HS-27A (cell line): ENCODE measurements at places on chromosomes 2 and 18.
A peak's percentile ranks its signal among the peaks of the same experiment; 100 is the strongest.

GRCh38 chr2:71610671-71611070 is 157.3 kb downstream of the DYSF start:
- DNase-seq, result no peak

DNA sequence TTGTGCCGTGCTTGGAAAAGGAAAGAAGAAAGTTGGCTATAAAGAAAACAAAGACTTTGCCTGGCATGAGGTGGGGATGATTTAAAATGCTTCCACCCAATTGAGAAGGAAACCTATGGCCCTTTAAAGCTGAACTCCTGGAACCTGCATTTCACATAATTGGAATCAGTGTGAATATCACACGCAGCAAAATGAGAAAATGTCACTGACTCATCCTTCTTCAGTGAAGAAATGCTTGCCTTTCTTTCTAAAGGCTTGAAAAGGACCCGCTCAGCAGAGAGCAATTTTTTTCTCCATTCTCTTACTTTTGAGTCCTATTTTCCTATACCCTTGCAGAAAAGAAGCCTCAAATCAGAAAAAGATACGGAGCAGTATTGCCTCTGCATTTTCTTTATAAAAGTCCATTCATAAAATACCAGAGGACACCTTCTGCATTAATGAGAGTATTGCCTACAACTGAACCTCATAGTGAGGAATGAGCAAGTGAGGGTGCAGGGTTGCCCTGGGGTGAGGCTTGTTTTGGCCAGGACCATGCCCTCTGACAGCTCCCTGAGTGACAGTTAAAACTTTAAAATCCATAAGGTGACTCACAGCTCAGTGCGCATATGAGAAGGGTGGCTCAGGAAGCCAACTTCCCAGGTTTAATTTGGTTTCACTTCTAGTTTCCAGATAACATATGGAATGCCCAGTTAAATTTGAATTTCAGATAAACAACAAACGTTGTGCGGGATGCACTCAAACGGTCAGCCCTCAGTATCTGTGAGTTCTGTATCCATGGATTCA is 191.9 kb upstream of the GYPC start:
- no peak for DNase-seq

DNA sequence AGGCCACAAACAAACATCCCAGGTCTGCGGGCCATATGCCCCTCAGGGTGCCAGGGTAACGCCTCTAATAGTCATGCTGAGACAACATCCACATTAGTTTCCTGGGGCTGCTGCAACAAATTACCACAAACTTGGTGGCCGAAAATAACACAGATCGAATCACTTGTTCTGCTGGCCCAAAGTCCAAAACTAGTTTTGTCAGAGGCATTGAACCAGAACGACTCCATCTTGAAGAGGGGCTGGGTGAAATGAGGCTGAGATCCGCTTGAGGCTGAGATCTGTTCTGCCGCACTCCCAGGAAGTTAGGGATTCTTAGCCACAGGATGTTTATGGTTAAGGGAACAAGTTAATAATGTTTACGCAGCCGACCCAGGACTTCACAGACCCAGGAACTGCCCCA is 66.7 kb downstream of the COPS8 start:
- DNase-seq, result no peak

DNA sequence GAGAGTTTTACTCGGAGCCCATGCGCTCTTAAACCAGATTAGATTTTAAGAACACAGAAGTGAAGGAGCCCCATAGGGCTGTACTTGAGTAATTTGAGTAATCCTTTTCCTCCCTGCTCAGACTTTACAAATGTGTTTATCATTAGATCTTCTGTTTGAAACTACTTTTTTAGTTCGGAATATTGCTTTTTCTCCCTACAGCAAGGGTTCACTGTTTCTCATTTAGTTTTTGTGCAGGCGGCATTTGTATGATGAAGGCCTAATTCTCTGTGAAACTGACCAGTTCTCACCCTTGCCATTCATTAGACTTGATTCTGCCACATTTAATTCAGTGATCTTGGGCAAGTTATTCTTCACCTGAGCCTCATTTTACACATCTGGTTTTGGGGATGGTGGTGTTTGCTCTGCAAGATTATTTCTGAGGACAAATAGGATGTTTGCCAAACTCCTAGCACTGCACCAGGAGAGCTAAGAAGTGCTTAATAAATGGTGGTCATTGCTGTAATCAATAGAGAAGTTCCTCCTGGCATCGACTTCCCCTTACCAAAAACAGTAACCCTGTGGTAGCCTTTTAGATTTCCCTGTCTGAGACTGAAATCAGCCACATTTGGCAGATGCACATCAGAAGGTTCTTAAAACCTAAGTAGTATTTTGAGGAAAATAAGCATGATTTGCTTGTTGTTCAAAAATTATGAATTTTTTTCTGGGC is 2.2 kb downstream of the B3GNT2 start:
- DNase-seq, result no peak

DNA sequence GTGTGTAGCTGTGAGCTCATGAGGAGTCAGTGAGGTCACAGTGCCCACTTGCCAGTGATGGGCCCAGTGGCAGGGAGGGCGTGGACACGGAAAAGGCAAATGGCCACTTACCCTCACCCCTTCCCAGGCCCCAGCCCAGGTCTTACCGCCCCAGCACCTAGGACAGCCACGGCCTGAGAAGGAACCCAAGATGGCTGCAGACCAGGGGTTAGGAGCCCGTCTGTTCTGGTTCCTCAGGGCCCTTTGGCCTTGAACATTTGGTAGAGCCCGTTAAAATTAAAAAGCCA is 74.1 kb downstream of the EMX1 start:
- DNase-seq, result no peak

- DNase-seq, result no peak
These were observed 65.0 kb downstream of the NFATC1 start for GRCh38 chr18:79460481-79461300.

GRCh38 chr2:174023591-174024523 is 58.7 kb upstream of the SP3 start:
- no peak for DNase-seq

DNA sequence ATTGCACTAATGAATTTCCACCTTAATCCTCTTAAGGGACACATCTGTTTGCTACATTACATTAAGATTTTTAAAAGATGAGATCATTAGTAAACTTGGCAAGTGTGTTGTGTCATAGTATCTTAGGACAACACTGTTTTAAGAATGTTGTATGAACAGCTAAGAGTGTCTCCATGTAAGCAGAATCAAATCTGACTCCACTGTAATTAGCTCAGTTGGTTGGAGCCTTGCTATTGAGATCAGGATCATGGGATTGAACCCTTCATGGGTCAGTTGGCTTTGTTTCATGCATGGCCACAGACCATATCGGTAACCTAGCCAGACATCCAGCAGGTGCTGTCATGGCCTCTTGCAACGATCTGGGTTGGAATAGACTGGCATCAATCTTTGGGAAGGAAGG is 5.2 kb downstream of the FHOD3 start:
- DNase-seq, result no peak

- DNase-seq, result peak; percentile 24
These were observed 139.3 kb downstream of the KLHL29 start for GRCh38 chr2:23524261-23524706.
